ENCODE measurements at places on chromosomes 12 and 14.

- no peak for DNase-seq
Measured at GRCh38 chr12:50545213-50545612, 40.4 kb downstream of the DIP2B start.

- no peak for DNase-seq
Measured at GRCh38 chr14:99272899-99273765, 1.1 kb upstream of the BCL11B start.

- no peak for DNase-seq
Measured at GRCh38 chr14:51776102-51776894, 84.1 kb upstream of the GNG2 start.

DNA sequence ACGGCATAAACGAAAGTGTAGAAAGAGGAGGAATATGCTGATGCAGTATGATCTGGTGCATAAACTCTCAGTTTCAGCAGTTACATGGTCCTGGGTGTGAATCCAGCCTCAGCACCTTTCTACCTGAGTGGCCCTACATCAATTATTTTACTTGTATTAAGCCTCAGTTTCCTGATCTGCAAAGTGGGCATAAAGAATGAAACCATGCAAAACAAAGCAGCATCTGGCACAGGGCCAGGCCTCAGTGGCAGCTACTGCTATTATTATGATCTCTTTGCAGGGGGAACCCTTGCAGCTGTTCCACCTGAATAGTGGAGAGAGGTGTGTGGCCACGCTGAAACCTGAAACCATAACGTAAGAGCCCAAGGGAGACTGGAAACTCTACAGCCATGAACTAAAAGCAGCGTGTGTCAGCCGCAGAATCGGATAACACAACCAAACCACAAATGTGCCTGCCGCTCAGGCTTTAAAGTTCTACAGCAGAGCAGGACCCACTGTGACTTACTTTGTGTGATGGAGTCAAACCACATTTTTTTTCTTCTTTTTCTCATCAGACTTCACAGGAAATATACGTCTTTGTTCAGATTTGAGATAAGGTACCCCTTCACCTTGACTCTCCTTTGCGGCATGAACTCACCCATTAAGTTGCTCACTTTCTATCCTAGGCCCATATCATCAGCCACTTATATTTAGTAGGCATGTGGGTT lies 29.2 kb upstream of the FOS start:
- peak; percentile 62 for DNase-seq

DNA sequence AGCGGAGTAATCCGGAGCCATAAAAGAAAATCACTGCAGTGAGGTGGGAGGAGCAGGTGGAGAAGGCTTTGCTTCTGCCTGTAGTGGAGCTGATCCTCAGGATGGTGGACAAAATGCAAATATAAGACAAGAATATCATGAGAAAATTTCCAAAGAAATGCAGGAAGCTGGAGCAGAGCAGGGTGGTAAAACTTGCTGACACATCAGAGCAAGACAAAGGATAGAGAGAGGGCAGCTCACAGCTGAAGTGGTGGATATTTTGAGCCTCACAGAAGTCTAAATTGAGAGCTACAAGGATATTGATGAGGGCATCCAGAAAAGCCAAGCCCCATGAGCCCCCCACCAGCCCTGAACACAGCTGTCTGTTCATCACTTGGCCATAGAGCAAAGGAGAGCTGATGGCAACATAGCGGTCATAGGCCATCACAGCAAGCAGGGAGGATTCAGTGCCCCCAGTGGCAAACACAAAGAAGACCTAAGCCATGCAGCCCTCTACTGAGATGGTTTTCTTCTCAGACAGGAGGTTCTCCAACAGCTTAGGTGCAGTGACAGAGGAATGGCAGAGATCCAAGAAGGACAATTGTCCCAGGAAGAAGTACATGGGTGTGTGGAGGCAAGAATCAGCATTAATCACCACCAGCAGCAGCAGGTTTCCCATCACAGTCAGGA lies 30.0 kb upstream of the ANP32D start:
- no peak for DNase-seq

DNA sequence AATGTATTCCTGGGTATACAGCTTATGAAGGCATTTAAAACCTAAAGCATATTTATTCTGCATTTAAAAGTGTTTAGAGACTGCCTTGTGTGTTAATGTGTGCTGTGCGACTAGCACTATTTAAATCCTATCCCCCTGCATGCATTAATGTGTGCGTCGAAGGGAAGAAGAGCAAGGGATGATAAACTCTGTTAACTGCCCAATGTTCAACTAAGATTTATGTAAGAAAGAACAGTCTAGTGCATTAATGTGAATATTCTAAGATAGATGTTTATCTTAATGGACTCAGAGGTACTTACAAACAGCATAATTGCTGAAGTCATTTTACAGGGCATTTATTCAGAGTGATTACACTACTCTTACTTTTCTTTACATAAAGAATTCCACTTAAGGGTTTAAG lies 424.8 kb downstream of the DIO2 start:
- DNase-seq, result no peak

- DNase-seq, result no peak
Measured at GRCh38 chr14:71060825-71061455, 153.7 kb downstream of the PCNX1 start.

DNA sequence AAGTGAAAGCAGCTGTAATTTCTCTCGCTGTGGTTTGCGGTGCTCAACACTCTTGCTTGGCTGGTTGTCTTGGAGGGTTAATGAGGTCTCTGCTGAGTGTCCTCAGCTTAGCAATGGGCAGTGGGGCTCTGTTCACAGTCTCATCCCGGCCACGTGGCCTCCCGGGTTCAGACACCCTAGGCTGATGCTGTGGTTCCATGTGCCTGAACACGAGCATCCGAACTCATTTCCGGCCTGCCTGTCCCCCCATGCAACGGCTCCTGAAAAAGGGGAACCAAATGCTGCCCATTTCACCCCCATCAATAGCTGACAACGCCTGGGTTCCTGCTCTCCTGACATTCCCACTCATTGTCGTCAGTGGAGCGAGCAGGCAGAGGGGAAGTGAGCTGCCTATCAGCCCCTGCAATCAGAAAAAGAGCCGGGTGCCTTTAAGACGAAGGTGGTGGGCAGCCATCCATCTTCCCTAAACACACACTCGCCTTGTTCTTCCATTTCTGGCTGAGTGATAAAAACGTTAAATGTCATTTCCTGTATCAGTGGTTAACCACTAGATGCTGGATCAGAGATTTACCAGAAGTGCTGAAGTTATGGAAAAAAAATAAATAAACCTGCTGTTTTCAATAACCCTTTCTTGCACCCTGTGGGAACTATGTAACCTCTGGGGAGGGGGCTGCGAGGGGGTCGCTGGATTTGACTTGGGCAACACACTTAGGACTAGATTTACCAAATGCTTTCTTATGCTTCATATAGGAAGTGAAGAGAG lies 60.3 kb upstream of the BCL2L14 start:
- DNase-seq, result peak; percentile 78

DNA sequence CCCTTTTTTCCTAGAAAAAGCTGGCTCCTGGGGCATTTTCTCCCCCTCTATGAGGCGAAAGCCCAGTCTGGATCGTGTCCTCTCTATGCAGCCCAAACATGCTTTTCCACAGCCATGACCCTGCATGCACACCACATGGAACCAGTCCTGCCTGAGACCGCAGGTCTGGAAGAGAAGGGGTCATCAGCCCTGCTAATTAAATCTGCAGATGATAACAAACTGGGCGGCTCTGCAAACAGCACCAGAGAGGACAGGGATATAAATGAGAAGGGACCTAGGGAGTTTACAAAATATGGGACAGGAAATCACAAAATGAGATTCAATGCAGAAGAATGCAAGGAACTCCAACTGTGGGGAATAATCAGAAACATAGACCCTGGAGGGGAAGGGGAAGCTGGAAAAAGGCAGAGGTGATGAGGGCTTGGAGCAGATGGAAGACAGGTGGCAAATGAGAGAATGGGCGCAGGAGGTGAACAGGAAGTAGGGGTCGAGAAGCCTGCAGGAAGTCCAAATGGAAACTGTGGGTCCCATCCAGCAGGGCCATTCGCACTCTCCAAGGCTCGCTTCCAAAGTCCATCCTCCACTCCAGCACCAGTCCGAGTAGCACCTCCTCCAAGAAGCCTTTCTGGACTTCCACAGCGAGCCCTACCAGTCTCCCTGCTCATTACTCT lies 76.3 kb downstream of the ANO2 start:
- DNase-seq, result no peak

- DNase-seq, result no peak
Measured at GRCh38 chr12:79455286-79455685, 235.5 kb downstream of the PAWR start.

DNA sequence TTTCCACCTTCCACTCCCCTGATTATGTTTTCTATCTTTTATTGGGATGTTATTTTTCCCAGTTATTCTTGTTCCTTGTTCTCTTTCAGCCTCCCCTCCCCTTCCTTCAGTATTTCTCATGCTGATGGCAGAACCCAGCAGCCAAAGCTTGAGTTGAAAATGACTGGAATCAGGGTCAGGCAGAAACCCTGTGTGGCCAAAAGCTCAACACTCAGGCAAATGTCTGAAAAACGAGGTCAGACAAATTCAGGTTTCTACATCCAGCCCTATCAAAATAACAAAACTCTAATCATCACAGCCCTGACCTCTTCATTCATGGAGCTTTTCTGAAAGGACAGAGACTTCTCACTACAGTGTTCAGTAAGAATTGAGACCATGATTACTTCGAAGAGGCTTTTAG lies 134.6 kb downstream of the PTPRR start:
- no peak for DNase-seq

DNA sequence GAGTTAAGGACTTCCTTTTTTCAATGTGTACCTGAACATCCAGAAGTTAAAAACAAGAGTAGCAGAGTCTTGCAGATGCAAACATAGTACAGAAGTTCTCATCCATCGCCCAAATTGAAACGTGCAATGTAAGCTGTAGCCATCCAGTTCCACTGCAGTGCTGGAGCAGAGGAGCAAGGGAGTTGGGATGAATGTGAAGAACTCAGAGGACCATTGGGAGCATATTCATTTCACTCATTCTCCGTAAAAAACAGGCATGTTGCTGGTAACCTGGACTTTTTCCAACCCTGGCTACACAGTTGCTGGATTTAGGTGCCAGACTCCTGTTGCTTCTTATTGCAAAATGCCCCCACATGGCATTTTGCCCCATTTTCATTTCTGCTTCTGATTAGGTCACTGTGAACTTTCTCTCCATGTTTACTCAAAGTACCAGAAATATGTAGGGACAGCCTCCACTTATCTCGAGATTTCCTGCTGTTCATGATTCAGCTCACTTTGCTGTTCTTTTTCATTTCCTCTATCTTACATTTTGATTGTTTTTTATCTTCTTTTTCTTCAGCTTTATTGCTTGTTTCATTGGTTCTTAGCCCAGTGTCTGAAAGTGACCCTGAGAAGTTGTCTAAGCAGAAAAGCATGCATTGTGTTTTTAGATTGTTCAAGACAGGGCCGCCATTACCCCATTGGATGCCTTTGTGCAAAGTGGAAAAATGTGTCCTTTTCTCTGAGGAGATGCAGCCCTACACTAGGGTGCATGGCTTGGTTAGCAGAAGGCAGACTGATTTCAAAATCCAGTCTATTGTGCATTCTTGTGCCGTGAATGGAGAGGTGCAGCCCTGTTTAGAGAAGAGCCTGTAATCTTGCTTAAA lies 109.0 kb upstream of the AMIGO2 start:
- DNase-seq, result peak; percentile 57

GRCh38 chr14:105126126-105126980 lies 42.2 kb downstream of the JAG2 start:
- DNase-seq, result peak; percentile 52

- no peak for DNase-seq
Measured at GRCh38 chr12:28050606-28051005, 78.1 kb upstream of the PTHLH start.

GRCh38 chr12:108326254-108326750 lies 12.8 kb downstream of the CMKLR1 start:
- no peak for DNase-seq

- no peak for DNase-seq
Measured at GRCh38 chr14:51653775-51654532, 2.2 kb downstream of the FRMD6 start.

DNA sequence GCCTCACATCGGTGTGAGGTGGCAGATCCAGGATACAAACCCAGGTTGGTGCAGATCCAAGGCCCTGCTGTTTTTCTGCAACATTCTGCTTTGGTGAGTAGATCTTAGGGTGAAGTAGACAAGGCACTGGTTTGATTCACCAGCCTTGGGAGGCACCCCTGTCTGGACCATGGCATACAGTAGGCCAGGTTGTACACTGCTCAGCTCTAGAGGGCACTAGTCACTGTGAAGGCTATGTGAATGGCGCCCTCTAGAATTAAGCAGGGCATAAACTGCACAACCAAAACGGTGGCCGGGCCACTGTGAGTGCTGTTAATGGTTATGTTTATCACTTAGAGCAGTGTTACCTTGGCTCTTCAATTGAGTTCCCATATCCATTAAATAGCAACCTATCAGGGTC lies 280.6 kb upstream of the PWP1 start:
- no peak for DNase-seq

GRCh38 chr14:56138928-56139327 lies 20.7 kb downstream of the PELI2 start:
- DNase-seq, result no peak
